ENCODE measurements at places on chromosomes 7 and 10.

DNA sequence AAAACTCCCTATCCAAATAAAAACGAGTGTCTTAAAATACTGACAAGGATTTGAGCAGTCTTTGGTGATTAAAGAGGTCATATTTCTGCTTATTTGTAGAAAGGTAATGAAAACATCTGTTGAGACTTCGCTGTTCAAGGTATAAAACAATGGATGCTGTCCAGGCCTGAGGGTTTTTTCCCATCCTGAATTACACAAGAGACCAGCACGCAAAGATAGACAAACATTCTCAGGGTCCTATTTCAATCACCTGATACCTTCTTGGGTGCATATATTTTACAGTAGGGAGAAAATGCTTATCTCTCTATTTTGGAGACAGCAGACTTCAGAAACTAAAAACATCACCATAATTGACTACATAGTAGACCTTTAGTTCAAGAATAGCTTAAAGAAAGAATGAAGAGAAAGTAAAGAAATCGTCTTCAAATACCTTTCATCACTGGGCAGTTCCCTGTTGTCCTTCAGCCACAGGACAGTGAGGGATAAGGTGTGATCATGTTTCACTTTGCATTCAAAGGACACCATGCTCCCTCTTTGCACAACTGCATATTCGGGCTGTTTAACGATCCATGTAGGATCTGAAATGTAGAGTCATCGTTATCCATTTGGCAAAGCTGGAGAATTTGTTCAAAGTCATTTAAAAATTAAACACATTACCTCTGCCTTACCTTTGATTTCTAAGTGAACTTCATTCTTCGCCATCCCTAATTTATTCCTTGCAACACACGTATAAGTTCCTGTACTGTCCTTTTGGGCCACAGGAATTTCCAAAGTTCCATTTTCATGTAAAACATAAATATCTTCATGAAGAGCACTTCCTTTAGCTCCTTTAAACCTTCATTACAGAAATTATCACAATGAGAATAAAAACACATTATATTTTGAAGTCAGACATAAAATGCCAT is 63.7 kb upstream of the LAMB4 start:
- DNase-seq, result no peak

DNA sequence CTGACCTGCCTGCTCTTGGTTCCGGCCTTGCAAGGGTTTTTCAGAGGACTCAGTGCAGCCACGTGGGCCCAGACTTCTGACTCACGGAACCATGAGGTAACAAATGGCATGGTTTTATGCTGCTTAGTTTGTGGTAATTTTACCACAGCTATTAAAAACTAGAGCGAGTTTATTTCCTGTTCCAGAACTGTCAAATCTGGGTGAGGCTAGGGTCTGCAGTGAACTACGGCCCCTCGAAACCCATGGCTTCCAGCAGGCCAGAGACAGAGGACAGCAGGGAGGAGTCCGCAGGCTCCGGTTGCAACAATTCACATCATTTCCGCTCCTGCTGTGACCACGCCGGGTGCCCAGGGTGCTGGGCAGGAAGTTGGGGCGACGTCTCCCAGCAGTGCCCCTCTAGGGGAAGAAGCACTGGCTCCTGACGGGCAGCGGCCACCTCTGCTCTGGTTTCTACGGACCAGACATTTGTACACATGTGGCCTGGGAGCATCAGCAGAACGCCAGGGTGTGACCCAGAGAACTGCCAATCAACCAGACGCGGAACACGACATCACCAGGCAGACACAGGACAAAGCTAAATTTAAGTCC is 74.8 kb downstream of the ADARB2 start:
- no peak for DNase-seq

- DNase-seq, result no peak
These were observed 81.6 kb downstream of the NPY start for GRCh38 chr7:24365606-24366005.

GRCh38 chr10:1642600-1643160 is 94.6 kb downstream of the ADARB2 start:
- no peak for DNase-seq

- peak; percentile 100 for DNase-seq
These were observed 507 bp upstream of the INPP5A start for GRCh38 chr10:132536877-132537683.

DNA sequence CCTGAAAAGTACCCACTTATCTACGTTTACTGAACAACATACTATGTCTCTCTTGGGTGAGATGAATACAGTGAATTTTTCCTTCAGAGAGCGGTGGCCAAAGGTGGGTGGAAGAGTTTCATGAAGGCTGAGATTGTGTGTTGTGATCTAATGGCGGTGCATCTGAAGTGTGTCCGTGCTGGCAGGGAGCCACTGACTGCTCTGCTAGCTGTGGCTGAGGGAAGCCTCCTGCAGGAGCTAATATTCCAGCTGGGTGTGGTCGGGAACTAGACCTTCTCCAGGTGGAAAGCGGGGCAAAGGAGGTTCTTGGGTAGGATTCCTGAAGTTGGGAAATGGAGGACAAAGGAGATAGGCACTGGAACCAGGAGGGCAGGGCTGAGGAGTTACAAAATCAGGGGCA is 69.2 kb upstream of the GRB10 start:
- no peak for DNase-seq

DNA sequence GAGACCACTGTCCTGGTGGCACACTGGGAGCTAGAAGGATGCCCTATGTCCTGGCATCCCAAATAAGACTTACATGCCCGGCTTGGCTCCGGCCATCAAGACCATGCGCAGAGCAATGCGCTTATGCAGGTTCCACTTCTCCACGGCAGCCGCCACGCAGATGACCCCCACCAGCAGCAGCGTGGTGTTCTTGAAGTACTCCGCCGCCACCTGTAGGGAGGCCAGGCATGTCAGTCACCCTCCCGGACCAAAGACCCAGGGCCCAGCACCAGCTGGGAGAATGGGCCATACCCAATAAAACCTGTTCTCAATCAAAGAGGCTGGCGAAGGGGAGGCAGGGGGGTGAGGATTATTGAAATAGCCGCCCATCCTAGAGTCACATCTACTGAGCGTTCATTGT is 19.9 kb downstream of the SLC13A4 start:
- no peak for DNase-seq

DNA sequence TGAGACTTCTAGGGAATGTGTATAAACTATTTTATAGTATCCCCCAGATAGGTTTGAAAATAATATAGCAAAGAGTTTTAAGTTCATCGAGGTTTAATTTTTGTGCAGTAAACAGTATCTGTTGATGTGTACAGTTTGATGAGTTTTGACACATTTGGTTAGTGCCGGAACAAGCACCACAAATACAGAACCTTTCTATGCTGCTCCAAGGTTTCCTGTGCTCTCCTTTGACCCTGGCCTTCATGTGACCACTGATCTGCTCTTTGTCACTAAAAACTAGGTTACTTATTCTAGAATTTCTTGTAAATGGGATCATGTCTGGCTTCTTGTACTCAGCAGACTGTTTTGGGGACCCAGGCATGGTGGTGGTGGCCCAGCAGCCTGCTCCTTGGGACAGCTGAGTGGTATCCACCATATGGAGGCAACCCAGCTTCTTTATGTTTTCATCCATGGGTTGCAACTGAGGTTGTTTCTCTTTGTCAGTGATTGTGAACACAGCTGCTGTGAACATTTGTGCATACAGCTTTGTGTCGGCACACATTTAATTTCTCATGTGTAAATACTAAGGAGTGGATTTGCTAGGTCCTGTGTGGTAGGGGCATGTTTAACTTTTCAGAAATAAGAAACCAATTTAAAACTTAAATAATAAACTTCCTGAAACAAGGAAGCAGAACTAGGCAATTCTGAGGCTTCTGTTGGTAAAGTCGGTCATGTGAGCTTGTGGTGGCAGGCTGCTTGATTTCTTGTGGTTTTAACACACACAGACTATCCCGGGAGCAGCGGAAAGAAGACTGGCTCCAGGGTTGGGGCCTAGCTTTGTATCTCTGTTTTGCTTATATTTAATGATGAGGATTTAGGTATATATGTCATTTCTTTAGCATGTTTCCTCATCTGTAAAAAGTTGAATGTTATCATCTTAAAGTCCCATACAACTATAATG is 219.4 kb downstream of the ABCA13 start:
- no peak for DNase-seq

- DNase-seq, result no peak
These were observed 35.3 kb downstream of the DENND2A start for GRCh38 chr7:140605337-140605736.

DNA sequence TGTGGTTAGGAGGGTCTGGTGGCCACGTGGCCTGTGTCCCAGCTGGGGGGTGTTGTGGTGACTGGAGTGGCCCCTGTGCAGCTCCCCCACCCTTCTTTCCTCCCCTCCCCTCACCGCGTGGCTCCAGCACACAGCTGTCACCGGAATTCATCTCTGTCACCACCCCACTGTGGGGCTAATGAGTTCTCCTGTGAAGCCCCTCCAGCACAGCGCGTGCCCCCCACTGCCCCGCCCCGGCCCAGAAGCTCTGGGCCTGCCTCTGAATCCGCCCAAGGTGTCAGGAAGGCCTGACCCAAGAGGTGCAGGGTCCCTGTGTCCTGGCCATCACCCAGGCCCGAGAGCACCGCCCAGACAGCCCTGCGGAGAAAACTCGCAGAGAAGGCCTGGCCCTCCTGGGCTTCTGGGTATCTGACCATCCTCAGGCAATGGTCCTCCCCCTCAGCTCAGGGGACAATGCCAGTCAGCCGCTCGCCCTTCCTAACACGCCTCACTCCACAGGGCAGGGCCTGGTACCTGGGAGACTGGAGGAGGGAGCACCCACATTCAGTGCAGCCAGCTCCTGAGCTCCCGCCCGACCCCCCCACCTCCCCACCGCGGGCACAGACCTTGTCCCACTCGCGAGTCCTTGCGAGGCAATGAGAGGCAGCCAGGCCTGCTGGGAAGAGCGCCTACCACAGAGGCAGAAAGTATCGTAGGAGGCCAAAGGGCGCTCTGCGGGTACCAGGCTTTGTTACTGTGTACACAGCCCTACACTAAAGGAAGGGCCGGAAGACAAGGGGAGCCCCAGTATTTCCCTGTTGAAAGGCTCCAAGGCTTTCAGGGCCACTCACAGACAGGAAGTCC is 38.2 kb downstream of the GBX1 start:
- DNase-seq, result no peak

DNA sequence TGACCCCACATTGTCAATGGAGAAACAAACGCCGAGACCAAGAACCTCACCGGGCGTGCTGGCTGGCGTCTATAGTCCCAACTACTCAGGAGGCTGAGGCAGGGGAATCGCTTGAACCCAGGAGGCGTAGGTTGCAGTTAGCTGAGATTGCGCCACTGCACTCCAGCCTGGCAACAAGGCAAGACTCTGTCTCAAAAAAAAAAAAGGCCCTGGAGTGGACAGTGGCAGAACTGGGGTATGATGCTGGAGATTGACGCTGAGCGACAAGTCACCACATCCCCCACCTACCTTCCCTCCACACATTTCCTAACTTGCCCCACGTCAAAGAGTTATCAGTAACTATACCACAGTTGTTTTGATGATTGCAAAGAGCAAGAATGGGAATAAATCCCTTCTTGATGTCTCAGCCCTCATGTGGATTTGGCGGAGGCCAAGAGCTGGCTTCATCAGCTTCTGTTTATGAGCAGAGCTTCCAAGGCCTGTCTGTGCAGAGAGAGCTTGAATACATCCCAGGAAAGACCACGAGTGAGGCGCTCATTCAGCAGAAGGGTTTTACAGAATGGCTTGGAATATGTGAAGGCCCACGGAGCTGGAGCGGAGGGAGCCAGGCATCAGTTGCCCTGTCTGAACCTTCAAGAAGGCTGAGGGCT is 28.0 kb upstream of the TNS3 start:
- no peak for DNase-seq

GRCh38 chr7:816751-817671 is 15.3 kb upstream of the SUN1 start:
- DNase-seq, result no peak

DNA sequence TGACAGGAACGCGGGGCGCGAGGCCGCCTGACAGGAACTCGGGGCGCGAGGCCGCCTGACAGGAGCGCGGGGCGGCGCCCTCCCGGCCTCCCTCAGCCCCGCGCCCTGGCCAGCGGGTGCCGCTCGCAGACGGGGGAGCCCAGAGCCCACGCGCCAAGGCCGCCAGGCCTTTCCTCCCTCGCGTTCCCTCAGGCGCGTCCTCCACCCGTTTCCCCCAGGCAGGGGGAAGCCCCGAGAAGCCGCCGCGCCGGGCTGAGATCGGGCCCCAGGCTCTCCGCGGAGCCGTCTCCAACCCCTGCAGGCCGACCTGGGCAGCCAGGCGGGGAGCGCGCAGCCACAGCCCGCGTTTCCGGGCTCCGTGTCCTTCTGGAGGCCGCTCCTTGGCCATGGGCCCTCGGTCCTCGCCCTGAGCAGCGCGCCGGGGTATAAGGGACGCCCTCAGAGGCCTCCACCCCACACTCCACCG is 17.7 kb downstream of the PTPRN2 start:
- DNase-seq, result no peak

DNA sequence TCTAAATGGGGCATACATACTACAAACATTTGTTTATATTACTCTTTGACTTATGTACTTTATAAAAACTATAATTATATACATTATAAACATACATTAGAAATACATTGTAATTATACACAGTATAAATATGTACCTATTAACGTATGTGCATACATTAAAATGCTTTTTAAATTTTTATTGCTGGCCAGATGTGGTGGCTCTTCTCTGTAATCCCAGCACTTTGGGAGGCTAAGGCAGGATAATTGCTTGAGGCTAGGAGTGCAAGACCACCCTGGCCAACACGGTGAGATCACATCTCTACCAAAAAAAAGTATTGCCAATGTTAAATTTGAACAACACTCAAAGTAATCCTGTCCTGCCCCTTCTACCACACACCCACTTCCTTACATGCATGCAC is 1037.0 kb downstream of the GRM8 start:
- DNase-seq, result no peak

DNA sequence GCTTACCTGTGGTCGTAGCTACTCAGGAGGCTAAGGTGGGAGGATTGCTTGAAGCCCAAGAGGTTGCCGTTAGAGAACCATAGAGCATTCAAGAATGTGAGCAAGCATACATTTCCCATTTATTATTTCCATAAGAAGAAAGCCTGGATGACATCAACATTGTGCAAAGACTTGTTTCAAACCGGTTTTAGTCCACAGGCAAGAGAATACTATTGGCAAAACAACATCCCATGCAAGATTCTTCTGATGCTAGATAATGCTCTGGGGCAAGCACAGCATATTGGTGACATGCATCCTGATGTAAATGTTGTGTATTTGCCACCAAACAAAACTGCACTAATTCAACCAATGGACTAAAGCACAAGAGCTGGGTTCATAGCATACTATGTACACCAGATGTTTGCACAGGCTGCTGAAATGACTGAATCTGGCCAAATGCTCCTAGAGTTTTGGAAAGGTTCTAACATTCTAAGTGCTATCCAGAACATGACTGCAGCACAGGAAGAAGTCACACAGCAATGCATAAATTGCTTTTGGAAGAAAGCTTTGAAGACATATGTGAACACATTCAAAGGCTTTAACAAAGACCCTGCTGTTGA is 42.6 kb downstream of the OTUD1 start:
- no peak for DNase-seq

GRCh38 chr10:24869354-24870015 is 82.9 kb downstream of the PRTFDC1 start:
- DNase-seq, result no peak

- no peak for DNase-seq
These were observed 25.0 kb downstream of the CLEC2L start for GRCh38 chr7:139548302-139549028.

Measured in omental fat pad (tissue), 4 donors.